Activated CD8-positive, alpha-beta memory T cell treated with anti-CD3 and anti-CD28 coated beads for 24 hours (primary cell): ENCODE measurements at places on chromosomes 1 and 21.
A peak's percentile ranks its signal among the peaks of the same experiment; 100 is the strongest.

DNA sequence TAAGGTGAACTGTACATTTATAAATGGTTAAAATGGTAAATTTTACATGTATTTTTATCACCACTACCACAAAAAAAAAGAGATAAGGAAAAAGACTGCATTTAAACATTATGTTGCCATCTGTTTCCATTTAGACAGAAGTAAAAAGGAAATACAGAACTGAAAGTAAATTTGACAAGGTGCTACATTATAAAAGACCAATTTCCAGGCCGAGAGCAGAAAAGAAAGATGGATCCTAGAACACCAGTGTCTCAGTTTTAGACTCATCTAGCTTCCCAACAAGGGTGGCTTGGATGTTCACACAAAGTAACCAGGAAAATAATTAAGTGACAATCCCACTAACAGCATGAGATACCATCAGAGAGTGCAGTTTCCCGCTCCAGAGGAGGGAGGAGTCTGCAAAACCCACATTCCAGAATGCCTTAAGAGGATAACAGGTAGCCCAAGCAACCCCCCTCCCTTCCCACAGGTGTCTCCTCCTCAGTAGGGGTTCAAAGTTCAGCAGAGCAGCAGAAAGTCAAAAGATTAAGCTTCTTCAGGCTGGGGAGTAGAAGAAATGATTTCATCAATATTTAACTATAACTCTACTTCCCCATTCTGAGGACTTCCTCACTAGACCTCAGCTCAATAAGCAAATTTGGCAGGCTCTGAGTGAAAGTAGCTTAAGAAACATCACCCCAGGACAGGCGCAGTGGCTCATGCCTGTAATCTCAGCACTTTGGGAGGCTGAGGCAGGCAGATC lies 11.8 kb downstream of the TPM3 start:
- no peak for DNase-seq

DNA sequence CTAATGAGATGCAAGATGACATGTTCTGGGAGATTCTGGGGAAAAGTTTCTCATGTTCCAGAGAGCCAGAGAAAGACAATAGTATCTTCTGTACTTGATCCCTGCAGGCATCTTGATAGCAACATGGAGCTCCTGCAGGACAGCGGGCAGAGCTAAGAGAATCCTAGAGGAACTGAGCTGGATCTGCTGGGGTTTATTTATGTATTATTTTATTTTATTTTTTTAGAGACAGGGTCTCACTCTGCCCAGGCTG lies 22.7 kb upstream of the SCAF4 start:
- DNase-seq, result no peak

DNA sequence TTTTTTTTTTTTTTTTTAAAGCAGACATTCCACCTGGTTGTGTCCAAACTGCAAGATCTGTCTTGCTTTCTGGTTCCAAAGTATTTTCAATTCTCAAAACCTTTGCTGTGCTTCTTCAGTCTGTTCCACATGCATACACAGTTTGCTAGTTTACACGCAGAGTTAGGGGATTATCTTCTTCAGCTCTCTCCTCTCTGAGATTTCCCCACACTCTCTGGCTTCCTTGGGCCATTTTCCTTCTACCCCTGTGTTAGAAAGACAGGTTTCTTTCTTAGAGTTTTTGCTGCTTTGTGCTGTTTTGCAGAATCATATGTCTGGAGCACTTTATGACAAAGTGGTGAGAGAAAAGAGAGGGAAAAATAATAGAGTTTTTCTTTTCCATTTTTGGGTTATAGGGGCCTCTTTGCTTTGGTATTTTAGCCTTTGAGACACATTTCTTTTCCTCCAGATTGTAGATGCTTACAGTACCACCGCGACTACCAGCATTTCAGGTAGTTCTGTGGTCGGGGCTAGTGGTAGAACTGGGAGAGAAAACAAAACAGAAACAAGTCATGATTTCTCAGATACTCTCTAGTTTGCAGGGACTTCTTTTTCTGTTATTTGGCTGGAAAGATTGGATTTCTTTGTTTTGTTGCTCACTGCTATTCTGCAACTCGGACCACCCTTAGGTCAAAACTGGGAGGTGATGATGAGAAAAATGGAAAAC lies 66.3 kb downstream of the RABGAP1L start:
- DNase-seq, result no peak

- DNase-seq, result no peak
These were observed 36.2 kb downstream of the UBE2G2 start for GRCh38 chr21:44765231-44766013.

DNA sequence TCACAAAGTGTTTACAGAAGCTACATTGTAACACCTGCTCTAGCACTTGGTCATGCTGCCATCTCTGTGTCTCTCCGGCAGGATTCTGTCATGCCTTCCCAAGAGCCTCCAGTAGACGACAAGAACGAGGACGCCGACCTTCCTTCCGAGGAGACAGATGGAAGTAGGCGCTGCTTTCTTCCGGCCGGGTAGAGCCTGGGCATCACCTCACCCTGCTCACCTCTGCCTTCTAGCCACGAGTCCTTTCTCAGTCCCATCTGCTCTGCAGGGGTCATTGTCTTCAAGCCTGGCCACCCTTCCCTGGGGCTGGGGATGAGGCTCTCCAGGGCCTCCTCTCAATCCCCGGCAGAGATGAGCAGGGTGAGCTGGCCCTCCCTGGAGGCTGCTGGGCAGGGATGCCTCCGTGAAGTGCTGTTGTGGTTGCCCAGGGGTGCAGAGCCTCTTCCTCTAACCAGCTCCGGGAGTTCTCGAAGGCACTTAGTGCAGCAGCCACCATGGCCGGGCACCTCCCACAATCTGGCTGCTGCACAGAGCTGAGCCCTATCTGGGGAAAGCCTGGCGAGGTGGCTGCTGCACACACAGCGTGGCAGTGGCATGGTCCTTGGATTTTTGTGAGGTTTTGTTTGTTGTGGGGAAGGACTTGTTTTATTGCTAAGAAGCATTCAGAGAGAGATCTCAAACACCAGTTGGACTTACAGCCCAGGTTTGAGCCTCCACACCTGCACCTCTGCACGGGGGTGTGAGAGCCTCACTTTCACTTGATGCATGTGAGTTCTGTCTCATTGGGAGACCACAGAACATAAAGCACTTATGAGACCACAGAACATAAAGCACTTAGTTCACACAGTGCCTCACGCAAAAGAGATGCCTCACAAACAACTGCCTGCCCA lies 48.4 kb downstream of the FAAP20 start:
- DNase-seq, result peak; percentile 67

- no peak for DNase-seq
These were observed 114.3 kb upstream of the FMN2 start for GRCh38 chr1:239977416-239977815.

DNA sequence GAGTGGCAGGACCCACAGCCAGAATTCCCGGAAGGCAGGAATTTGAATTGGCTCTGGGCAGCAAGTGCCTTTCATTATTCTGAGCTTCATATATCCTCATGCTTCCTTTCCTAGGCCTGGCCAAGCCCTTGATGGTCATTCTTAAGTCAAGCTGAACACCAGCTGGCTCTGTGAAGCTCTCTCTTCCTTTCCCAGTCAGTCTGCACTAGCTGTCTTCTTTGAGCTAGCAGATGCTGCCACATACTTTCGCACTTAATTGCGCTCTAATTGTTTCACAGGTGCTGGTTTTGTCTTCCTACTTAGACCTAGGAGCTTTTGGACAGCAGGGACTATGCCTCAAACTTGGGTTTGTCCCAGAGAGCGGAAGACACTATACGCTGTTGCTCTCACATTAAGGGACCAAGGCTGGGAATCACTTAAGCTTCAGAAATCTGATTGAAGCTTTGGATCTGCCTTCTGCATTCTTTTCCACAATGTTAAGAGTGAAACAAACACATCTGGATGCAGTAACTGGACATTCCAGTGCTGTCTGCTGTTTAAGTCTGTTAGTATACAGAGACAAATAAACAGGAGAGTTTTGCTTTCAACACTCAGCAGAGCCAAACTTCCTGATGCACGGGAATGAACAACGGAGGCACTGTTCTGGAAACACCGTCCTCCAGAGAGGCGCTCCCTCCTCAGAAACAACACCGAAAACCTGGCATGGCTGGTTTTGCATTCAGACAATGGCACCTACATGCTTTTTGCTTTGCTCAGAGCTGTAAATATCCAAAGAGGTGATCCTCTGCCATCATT lies 2.2 kb downstream of the TLR5 start:
- no peak for DNase-seq

DNA sequence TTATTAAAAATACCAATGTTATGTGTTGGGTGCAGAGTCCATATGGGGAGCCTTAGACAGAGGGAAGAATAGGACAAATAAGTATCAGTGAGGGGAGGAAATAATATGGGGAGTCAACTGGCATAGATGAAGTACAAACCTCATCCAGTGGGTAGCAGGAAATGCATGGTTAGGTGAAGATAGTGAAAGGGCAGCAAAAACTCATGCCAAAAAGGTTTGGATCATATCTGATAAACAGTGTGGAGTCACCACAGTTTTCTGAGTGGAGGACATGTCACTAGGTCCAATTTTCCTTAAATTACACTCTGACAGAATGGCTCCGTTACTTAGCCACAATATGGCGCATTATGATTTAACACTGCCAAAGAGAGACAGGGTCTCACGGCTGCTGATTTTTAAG lies 10.3 kb downstream of the DUSP23 start:
- no peak for DNase-seq

DNA sequence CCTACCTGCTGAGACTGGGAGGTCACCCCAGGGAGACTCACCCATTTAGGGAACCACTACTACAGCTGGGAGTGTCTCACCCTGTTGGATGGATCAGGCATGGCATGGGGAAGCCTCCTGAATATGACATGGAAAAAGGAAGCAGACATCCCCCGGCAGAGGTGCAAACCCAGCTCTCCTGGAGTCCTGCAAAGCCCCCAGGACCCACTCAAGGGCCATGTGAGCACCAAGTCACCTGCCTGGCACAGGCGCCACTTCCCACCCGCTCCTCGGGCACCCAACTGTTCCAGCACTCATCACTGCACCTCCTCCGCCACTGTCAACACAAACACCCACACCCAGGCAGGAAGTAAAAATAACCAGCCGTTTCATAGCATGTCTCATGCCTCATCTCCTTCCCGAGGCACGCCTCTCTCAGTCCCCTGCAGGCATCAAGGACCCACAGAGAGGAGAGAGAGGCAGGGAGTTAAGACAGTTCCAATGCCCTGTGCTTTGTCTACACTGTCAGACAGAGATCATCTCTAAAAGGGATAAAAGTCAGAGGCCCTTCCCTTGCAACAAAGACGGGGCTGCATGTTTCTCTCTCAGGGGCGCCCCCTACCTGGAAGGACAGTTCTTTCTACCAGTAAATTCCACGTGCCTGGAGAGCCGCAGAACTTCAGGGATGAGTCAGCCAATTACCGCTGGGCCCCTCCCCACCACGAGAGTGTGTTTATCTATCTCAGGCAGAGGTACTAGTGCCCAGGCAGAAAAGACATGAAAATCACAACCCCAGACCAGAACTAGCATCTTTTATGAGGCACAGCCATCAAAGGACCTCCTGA lies 150.1 kb upstream of the SOD1 start:
- DNase-seq, result peak; percentile 89

DNA sequence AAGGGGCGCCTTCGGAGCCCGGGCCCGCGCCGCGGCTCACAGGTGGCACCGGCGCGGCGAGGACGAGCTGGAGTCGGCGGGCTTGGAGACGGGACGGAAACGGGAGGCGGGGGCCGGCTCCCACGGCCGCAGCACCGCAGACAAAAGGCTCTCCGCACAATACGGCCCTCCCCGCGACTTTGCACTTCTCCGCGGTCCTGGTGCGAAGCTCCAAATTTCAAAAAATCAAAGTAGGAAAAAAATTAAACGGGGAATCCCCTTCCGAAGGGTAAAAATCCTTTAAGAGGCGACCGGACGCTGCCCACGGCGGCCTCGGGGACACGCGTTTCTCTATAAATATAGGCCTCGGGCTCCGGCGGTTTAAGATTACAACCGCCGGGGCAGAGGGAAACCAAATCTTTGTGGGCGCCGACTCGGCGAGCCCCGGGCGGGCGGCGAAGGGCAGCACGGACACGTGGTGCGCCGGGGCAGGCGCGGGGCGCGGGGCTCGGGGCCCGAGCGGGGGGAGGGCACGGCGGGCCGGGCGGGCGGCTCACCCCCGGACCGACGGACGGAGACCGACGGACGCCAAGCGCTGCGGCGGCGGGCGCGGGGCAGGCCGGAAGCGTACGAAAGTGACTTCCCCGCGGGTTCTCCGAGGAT lies 453 bp downstream of the PABPC4 start:
- peak; percentile 74 for DNase-seq
